Mammary epithelial cell (primary cell): ENCODE measurements at places on chromosomes 12 and 14.
A peak's percentile ranks its signal among the peaks of the same experiment; 100 is the strongest.

DNA sequence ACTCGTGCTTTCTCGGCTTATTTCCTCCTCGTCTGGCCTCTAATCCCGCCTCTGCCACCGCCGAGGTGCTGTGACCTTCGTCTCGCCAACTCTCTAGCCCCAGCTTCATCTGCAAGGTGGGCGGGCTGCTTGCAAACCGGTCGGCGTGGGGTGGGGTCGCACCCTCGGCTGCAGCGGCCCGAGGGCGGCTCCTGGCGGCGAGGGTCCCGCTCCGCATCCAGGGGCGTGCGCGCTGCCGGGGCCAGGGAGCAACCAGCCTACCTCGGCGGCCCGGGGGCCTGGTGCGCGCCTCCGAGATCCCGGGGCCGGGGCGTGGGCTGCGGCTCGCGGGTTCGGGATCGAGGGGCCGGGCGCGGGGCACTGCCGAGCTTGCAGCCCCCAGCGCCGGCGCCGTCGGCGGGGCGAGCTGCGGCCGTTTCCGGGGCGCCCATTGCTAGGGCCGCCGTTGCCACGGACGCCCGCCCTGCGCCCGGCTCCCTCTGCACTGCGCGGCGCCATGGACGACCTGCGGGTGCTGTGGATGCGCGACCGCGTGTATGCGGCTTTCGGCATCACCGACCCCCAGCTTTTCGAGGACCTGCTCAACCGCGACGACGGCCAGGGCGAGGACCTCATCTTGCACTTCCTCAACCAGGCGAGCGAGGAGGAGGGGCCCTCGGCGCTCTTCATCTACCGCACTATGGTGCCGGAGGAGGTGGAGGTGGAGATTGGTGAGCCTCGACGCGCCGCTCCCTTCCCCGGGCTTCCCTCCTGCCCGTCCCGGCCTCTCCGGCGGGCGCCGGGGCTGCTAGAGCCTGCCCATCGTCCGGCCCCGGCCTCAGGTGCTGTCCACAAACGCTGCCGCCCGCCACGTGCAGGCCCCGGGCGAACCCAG is at the start of gene DNAH10:
DNAH10 (plus strand) TSS at position 461 of the 874 bp plus-strand sequence; CDS start at position 497, 36 bp downstream.
- DNase-seq: no peak

GRCh38 chr12:6285063-6285477 is 25.4 kb upstream of the PLEKHG6 start:
- DNase-seq: peak; percentile 48

GRCh38 chr14:58077621-58078020 is 74.4 kb downstream of the ARMH4 start:
- DNase-seq: no peak

- no peak for DNase-seq
These were observed 49.4 kb downstream of the PHLDA1 start for GRCh38 chr12:75982169-75982564.

DNA sequence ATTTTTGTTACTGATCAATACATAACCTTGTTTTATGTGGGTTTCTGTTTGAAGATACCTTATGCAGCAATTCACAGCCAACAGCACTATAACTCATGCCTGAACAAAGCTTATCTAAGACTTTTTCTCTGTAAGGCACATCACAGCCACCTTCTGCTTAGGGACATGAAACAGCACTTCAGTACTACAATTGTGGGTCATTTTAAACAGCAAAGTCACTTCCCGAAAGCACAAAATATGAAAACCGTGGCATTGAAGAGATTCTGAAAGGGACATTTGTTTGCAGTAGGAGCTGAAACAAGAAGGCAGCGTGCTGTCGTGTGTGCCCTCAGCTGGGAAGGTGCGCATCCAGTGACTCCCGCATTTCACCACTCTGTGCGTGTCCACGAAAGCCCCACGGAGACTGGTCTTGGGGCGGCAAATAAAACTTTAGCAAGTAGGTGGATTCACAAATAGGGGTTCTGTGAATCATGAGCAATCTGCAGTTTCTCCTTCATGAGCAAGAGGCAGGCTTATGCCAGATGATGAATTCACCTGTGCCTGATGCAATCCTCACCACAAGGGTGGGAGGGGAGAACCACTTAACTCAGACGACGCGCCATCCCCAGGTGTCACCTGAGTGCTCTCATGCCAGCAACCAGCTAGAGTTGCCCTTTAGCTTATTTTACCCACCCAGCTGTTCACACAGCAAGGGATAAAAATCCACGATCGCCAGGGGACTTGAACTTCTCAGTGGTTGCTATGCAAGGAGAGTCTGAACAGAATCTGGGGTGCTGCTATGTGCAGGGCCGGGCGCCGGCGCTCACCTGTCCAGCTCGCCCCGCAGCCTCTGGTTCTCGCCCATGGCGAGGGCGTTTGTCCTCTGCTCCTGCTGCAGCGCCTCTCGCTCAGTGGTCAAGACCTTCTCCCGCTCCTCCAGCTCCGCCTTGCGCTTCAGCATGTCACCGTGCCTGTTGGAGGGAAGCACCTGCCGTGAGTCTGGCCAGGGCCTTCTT is 54.9 kb upstream of the GPR68 start:
- DNase-seq: peak; percentile 87

- no peak for DNase-seq
These were observed 6.6 kb upstream of the KRT76 start for GRCh38 chr12:52783563-52784316.

GRCh38 chr12:41061192-41061591 is 126.9 kb upstream of the PDZRN4 start:
- DNase-seq: no peak
